Fibroblast of lung (primary cell): ENCODE measurements at places on chromosomes 1 and 21.

- H3K4me3 ChIP-seq: no peak overlapping the region
- no peaks in the 10 kb centered on the region for H3K4me1 ChIP-seq
- no peak overlapping the region for H3K27ac ChIP-seq
- DNase-seq: no peak
Measured at GRCh38 chr21:40299451-40299850, 432.2 kb downstream of the PCP4 start.

DNA sequence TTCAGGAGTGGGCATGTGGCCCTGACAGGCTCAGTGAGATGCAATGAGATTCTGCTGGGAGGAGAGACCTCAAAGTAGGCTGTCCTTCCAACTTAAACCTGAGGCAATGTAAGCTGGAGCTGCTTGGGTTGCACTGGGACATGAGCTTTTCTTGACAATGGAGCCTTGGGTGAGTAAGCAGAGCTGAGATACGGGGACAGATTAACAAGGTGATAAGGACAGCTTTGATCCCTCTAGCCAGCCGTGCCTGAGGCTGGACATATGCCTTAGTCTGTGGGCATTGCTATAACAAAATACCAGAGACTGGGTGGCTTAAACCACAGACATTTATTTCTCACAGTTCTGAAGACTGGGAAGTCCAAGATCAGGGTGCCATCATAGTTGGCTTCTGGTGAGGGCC, 18.3 kb upstream of the NGF start:
- H3K36me3 ChIP-seq: no peaks in the 10 kb centered on the region
- H3K4me3 ChIP-seq: no peak overlapping the region
- DNase-seq: no peak
- H3K4me1 ChIP-seq: no peaks in the 10 kb centered on the region
- no peaks in the 10 kb centered on the region for H3K27me3 ChIP-seq

- H3K27me3 ChIP-seq: peaks cover 32% of the 10 kb centered on the region
- H3K27ac ChIP-seq: no peak overlapping the region
- no peaks in the 10 kb centered on the region for H3K36me3 ChIP-seq
- H3K4me1 ChIP-seq: no peaks in the 10 kb centered on the region
Measured at GRCh38 chr1:181318022-181318857, 165.1 kb upstream of the CACNA1E start.

DNA sequence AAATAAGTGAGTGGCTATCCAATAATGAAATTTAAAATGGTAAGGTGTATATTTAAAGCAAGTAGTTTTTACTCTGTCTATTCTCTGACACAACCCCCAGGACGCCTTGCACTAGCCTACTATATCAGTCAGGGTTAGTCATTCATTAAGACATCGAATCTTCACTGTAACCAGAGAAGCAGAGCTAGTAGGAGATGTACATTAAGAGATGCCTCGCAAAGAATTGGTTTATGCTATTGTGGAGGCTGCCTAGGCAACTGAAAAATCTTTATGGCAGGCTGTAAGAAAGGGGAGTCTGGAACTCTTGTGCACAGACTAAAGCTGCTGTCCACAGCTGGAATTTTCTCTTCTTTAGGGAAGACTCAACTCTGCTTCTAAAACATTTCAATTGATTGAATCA, 28.8 kb downstream of the NTNG1 start:
- H3K36me3 ChIP-seq: no peaks in the 10 kb centered on the region
- no peak overlapping the region for H3K4me3 ChIP-seq

DNA sequence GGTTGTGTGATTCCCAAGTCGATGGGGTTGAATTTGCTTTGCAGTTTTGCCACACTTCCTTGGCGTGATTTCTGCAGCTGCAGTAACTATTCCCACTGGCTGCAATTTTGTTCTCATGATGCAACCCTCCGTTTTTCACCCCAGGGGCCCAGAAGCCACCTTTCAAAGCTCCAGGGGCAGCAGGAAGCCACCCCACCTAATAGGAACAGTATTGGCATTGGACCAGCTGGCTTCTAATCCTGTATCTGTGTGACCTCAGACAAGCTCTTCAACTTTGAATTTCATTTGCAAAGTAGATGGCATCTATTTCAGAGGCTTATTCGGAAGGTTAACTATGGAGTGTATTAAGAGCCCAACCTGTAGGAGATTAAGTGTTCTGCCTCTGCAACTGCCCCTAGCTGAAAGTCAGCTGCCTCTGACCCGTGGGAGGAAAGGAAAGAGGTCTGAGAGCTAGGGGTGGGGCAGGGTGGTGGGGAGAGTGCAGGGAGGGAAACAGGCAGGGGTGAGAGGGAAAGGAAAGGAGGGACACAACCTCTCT, 12.6 kb downstream of the C1orf115 start:
- no peaks in the 10 kb centered on the region for H3K27me3 ChIP-seq
- DNase-seq: no peak
- H3K4me3 ChIP-seq: no peak overlapping the region
- no peaks in the 10 kb centered on the region for H3K4me1 ChIP-seq
- no peak overlapping the region for H3K27ac ChIP-seq
- no peaks in the 10 kb centered on the region for H3K36me3 ChIP-seq
